Frontal cortex (tissue), 4 donors: ENCODE measurements at places on chromosomes 3 and 15.

DNA sequence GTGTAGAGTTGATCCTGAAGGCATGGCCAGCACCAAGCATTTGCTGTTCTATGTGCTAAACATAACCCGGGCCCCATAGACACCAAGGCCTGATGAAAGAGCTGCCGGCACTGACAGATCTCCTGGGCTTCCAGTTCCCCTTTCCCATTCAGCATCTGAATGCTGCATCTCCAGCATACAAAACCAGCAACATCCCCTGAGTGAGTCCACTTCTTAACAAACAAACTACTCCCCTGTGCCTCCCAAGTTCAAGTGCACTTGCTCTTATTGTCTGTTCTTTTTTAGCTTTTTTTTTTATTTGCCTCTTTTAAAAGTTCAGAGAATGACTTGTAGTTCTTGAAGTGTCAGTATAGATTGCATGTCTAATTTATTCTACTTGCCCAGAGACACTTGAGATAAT is 156.0 kb downstream of the EDEM1 start:
- no peak for DNase-seq

DNA sequence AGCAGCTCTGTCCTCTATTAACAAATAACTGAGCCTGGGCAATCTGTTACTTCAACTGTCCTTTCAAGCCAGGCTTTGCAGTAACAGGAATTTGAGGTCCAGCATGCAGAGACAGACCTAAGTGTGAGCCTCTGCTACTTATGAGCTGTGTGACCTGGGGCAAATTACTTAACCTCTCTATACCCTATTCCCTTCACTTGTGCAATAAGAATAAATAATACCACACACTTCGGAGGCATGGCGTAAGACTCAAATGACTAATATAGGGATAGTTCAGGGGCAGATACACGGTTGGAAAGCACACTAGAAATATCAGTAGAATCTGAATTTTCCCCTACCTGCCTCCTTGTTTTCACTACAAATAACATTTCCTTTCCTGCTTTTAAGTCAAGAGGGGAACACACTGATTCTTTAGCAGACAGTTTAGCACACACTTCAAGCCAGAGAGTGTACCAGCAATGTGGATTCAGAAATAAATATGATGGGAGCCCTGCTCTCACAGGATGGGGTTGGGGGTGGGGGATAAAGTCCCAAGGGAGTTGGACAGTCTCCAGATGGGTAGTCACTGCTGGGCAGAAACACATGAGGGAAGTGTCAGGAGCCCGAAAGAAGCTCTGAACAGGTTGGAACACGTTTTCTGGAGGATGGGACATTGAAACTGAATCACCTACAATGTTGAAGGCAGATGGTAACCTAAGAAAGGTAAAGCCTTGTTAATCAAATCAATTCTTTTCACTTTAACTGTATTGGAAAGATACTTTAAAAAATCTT is 61.8 kb upstream of the RBP1 start:
- no peak for DNase-seq

DNA sequence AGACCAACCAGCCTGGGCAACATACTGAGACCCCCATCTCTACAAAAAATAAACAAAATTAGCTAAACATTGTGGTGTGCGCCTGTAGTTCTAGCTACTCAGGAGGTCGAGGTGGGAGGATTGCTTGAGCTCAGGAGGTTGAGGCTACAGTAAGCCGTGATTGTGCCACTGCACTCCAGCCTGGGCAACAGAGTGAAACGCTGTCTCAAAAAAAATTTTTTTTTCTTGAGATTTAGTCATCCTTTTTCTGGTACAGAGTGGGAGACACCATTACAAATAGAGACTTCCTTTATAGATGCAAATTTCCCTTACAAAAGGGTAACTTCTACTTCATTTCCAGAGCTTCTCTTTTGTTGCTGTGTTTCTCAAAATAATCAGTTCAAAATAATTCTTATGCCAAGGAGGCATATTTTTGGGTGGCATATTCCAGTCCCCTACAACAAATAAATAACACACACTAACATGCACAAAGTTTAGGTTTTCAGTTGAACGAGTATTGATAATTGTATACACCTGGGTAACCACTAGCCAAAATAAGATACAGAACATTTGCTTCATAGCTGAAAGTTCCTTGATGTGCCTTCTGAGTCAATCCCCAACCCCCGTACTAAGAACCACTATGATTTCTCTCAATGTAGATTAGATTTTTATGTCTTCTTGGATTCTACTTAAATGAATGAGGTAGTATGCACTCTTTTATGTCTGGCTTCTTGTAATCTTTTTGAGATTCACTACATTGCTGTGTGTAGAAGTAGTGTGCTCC is 248.9 kb upstream of the PROK2 start:
- DNase-seq, result no peak

DNA sequence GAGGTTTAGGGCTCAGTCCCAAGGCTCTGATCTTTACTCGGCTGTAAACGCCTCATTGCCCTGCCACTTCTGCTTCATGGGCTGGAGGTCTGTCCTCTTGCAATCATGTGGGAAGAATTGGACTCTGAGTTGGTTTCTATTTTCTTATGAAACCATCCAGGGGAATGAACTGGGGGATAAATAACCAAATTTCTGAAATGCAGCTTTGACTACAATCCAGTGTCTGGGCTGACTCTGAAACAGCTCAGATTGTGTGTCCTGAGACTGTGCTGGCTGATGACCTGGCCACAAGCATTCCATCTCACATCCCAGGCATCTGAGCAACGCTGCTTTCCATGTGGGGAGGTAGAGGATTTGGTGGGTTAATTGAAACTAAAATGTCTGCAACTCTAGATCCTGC is 71.0 kb upstream of the GALNT15 start:
- DNase-seq, result no peak

DNA sequence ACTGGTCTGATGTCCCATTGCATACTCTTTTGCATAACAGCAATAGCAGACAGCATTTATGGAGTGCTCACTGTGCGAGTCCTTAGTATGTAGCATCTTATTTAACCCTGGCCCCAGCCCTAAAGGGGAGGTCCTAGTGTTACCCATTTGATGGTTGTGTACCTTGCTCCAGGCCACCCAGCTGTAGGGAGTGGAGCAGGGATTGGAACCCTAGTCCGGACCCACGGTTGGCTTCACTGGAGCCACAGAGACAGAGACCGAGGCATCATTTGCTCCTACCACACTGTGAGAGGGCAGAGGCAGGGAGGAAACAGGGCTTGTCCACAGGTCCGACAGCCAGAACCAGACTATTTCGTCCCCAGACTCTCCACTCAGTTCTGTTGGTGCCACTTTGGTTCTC is 16.0 kb upstream of the TSEN2 start:
- DNase-seq, result no peak

DNA sequence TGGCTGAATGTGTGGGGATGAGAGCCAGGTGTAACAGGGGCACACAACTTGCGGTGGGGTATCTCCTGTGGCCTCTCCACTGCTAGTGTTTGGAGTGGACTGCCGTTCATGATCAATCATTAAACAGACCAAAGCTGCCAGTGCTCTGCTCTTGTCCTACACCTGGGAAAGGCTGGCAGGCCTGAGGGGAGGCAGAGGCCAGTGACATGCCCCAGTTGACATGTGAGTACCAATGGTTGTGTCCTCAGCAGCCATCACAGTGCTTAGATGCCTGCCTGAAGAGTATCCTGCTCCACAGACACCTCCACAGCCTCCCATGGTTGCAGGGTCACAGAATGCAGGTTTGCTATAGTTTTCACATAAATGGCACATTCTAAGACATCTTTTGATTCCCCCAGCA is 348.4 kb downstream of the EPHB1 start:
- DNase-seq, result no peak

DNA sequence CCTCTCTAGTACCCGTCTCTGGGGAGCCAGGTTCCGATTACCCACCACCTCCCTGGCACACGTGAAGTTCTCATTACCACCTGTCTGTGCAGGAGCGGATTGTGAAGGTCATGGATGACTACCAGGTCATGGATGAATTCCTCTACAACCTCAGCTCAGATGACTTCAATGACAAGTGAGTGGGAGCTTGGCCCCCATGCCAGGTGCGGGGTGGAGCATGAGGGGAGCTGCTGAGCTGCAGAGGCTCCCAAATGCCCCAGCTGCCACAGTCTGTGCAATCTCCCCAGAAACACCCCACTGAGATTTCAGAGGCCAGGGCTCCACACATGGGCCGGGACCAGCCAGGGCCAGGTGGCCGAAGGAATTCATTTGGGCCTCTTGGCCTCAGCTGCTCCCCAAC is 34.3 kb downstream of the DNAH1 start:
- DNase-seq, result no peak

DNA sequence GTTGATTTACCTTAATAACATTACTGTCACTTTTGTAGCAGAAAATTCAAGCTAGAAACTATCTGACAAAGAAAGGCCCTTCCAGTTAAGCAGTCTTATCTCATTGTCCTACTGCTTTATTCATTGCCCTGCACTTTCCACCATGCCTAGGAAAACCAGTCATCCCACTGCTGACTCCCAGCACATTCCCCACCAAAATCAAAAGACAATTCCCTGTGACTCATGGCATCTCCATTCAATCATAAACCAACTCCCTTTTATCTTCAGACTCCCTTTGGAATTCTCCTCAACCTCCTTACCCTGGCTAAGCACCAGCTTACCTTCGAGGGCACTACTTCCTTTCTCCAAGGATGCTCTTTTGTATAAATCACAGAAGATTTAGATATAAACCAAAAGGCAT is 184.3 kb downstream of the PLCH1 start:
- DNase-seq, result no peak

GRCh38 chr3:131174752-131175151 is 148.1 kb downstream of the NEK11 start:
- no peak for DNase-seq

- no peak for DNase-seq
Observed at GRCh38 chr15:60735559-60736047, 256.7 kb upstream of the ICE2 start.

DNA sequence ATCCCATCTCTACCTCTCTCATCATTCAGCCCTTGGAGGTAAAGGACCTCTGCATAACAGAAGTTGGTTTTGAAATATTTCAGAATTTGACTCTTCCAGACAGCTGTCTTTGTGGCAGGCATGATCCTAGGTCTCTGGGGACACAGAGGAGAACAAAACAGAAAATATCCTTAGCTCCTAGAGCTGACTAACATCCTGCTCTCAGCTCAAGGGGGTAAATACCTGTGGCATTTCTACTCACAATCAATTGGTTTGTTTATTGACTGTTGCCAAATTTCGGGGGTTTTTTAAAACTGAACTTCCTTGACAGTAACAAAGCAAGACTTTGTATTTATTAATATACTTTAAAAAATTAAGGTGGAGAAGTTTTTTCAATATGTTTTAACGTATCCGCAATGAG is 78.8 kb downstream of the EOMES start:
- no peak for DNase-seq

- no peak for DNase-seq
Observed at GRCh38 chr3:54671511-54671910, 256.3 kb downstream of the LRTM1 start.

GRCh38 chr15:81000144-81000623 is 539 bp upstream of the TLNRD1 start:
- no peak for DNase-seq

DNA sequence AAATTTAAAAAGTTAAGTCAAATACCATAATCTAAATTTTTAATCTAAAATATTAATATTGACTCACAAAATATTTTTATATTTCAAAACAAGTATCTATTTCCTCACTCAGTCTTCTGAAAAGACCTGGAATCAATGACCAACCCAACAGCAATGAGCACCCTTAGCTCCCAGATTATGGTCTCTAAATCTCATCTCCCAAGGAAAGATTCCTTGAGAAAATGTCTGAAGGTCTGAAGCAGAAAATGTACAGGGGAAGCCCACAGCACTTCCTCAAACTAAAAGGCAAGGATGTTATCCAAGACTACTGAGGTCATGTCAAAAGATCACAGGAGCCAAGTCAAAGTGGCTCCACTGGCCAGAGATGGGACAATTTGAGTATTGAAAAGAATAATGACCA is 51.0 kb upstream of the SLCO2A1 start:
- no peak for DNase-seq

DNA sequence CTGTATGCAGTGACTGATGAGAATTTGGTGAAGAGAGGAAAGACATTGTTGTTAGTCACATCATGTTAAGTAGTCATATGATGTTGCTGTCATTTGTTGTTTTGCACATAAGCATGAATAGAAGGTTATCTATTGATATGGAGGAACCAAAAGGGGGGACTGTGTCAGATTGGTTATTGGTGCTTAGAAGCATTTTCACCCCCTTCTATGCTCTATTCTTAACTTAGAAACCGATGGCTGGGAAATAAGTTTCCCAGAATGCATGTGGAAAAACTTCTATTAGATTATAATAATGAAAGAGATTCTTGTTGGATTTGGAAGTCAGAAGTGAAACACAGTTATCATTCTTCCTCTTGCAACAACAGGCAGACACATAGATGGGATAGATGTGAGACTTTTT is 33.2 kb upstream of the CADM2 start:
- DNase-seq, result no peak

GRCh38 chr3:61665121-61665520 is 103.8 kb downstream of the PTPRG start:
- no peak for DNase-seq

DNA sequence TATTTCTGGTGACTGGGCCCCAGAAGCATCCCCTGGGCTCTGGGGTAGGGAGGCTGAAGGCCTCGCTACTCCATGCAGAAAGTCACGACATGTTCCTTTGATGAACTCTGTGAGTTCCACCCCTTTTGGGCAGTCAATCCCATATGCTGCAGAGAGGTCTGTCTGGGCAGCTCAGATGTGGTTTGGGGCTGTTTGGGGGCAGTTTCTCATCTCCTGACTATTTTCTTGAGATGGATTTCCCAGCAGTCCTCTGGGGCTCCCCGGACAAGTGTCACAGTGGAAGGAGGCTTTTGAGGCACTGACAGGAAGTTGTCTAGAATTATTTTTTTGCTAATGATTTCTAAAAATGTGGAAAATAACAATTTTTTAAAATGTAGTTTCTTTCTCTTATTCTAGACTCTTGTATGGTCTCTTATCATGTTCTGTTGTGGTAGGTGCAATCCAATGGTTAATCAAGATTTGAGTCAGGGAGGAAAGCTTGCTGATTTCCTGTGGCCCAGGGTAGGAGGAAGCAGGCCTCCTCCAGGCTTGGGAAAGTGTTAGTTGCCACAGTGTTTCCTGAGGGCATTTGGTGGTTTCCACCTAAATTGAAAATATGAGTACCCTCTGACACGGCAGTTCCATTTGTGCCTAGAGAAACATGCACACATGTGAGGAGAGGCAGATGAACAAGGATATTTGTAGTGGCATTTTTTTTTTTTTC is 19.9 kb upstream of the TATDN2 start:
- DNase-seq, result no peak

- peak; percentile 95 for DNase-seq
Observed at GRCh38 chr3:53044711-53045517, 959 bp downstream of the SFMBT1 start.

- DNase-seq, result no peak
Observed at GRCh38 chr3:105162448-105162847, 204.3 kb upstream of the ALCAM start.
